ENCODE measurements at places on chromosomes 3 and 15.

DNA sequence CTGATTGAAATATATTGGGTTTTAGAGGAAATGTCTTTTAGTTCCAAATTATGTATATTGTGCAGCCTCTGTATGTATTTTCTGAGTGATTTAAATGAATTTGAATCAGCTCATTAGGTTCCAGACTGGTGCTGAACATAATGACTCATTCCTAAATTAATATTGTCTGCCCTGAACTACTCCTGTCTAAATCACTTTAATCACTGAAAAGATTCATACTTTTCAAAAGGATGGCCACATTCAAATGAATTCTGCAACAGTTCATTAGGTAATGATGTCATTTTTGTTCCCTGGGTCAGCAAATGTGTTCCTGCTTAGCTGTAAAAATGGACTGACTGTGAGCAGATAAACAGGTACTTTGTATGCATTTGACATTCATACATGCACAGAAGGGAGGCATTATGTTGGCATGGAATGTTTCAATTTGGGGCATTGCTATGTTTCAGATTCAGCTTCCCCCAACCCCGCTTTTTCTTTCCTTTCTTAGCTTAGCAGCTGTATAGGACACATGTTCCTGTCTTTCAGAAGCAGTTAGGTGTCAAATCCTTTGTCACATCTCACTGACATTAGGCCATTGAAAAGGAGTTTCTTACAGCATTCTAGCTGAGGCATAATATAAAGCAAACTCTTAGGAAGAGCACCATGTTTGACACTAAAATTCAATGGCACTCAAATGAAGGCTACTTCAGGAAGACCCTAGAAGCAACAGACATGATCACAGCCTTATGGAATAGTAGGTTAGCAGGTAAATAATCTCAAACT is 318.5 kb upstream of the ARPP21 start:
- H3K27ac ChIP-seq: no peak overlapping the region
- no peaks in the 10 kb centered on the region for H3K4me1 ChIP-seq

GRCh38 chr15:40944510-40945296 is 8.6 kb upstream of the CHAC1 start:
- H3K4me3 ChIP-seq: no peak overlapping the region
- no peak for DNase-seq
- peaks cover 19% of the 10 kb centered on the region for H3K4me1 ChIP-seq
- H3K36me3 ChIP-seq: no peaks in the 10 kb centered on the region
- no peak overlapping the region for H3K27ac ChIP-seq
- no peaks in the 10 kb centered on the region for H3K27me3 ChIP-seq

DNA sequence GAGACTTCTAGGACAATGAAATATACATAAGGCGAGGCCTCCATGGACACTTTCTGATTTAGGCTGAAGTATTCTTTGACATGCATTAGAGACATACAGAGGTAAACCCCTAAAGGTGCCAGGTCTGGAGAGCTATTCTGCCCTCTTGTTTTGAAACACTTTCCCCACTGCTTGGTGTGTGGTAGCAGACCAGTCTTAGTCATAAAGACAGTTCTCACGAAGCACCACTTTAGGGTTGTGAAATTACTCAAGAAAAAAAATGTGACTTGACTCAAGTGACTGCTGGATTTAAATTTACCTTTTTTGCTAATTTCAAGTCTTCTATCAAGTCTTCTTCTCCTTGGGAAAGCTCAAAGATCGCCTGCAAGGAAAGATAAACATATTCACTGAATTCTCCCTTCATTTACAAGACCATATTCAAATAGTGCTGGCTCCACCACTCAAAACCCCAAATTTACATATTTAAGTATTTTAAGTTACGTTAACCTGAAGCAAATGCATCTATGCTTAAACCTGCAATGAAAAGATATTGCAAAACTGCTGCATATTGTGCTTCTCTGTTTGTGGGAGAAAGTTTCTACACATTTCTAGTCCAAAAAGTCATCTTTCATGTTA is 48.4 kb downstream of the ARHGEF3 start:
- H3K27me3 ChIP-seq: no peaks in the 10 kb centered on the region
- H3K27ac ChIP-seq: no peak overlapping the region
- peaks cover 3% of the 10 kb centered on the region for H3K4me1 ChIP-seq
- no peak for DNase-seq
- peaks cover 9% of the 10 kb centered on the region for H3K36me3 ChIP-seq

DNA sequence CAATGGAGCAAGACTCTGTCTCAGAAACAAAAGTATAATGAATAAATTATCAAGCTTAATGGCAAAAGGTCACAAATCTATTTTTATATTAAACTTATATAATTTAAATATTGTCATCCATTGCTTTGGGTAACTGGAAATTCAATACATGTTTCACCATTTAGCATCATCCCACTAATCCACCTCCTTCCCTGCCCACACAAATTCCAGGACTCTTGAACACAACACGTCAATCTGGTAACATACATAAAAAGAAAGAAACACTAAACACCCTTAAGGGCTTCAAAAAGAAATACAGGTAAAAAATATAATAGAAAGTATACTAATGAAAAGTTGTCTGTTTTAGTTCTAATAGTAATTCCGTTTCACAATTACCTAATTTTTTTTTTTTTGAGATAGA is 149.4 kb downstream of the STAG1 start:
- no peak overlapping the region for H3K4me3 ChIP-seq
- H3K36me3 ChIP-seq: no peaks in the 10 kb centered on the region
- no peak overlapping the region for H3K27ac ChIP-seq
- H3K4me1 ChIP-seq: 0 out of 2 replicates have a peak, but pooled peaks cover 5% of the 10 kb centered on the region
- no peaks in the 10 kb centered on the region for H3K27me3 ChIP-seq

DNA sequence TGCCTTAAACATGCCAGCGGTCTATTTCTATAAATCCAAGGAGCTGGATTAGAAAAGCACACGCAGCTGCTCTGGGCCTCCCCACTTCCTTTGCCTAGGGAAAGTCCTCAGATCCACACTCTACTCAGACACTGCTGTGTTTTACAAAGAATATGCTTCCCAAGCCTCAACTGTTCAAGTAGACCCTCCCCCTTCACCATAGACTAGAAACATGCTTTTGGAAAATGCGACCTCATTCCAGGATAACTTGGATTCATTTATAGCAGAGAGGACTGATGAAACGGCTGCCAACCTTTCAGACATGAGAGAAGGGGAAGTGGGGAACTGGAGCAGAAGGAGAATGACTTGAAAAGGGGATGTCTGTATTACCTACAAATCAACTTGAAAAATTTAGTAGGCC is 64.0 kb downstream of the P3H2 start:
- H3K4me1 ChIP-seq: peaks cover 10% of the 10 kb centered on the region
- no peaks in the 10 kb centered on the region for H3K27me3 ChIP-seq
- DNase-seq: no peak

- no peaks in the 10 kb centered on the region for H3K27me3 ChIP-seq
- peaks cover 22% of the 10 kb centered on the region for H3K36me3 ChIP-seq
- H3K27ac ChIP-seq: no peak overlapping the region
- peaks cover 18% of the 10 kb centered on the region for H3K4me1 ChIP-seq
- no peak overlapping the region for H3K4me3 ChIP-seq
These were observed 119.0 kb downstream of the USP13 start for GRCh38 chr3:179771797-179772196.

Measured in PC-3 (cell line).